ENCODE measurements at places on chromosomes 1 and 21.

GRCh38 chr1:15592285-15592684 lies 7.4 kb upstream of the AGMAT start:
- no peak for DNase-seq

DNA sequence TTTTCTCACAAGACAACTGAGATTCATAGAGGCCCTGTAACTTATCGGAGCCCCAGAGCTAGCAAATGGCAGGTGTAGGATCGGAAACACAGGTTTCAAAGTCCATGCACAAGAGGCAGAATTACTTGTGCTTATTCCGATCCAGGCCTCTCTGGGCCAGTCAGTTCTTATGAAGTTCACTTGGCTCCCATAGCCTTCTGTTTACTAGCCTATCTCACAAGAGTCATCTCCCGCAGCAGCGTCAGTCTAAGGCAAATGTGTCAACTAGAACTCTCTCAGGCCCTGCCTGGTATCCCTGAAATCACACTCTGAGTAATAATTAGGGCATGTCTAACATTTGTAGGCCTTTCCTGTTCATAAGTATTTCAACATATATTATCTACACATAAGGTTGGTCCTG lies 43.3 kb downstream of the PHC2 start:
- no peak for DNase-seq

DNA sequence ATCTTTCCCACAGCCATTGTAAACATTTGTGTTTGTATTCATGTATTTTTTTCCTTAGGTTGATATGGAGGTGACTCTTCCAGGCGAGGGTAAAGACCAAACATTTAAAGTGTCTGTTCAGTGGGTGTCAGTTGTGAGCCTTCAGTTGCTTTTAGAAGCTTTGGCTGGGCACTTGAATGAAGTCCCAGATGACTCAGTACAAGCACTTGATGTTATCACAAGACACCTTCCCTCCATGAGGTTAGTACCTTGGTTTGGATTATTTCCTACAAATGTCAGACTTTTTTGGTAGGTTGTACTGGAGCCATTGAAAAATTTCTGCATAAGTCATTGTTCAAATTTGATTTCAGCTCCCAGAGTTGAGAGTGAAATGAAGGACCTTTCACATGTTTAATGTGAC lies 17.4 kb downstream of the AGO4 start:
- no peak for DNase-seq

DNA sequence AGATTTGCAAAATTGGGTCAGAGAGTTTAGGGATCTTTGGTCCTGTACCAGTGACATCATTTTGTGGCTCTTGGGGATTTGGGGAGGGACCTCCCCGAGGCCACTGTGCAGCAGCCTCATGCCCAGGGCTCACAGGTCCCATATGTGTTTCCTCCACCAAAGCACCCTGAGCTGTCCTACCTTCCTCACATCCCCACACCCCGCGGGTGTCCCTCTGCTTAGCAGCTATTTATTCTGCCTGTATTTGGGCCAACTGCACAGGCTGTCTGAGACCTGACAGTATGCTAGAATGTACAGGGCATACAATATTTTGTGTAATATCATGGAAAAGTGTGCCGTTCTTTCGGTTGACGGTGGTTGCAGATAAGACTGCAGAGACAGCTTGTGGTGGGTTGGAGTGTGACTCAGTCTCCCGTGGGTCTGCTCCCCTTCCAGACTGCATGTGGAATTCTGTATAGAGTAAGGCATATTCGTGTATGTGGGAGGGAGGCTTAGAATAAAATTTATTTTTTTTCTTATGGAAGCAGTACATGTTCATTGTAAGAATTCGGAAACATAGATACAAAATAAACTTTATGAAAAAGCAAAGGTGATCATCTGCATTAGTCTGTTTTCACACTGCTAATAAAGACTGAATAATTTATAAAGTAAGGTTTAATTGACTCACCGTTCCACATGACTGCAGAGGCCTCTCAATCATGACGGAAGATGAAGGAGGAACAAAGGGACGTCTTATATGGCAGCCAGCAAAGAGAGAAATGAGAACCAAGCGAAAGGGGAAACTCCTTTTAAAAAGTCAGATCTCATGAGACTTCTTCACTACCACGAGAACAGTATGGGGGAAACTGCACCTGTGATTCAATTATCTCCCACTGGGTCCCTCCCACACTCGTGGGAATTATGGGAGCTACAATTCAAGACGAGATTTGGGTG lies 84.4 kb downstream of the ADARB1 start:
- no peak for DNase-seq

GRCh38 chr1:159600894-159601293 lies 13.3 kb downstream of the APCS start:
- no peak for DNase-seq

DNA sequence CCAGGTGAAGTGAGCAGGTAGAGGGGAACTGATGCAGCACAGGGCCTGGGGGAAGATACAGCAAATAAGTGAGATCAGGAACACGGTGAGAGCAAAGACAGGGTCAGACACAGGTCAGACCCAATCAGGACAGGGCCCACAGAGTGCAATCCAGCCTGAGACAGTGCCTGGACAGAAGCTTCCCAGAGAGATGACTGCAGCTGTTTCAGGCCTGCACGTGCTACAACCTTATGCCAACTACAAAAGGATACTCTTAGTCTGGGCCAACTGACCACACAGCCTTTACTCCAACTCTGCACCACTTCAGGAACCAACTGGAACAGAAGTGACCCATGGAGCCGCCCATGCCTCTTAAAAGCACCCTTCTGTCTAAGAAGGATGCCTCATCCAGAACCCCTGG lies 228.0 kb downstream of the TOMM20 start:
- no peak for DNase-seq

- no peak for DNase-seq
Observed at GRCh38 chr1:244659694-244660093, 6.8 kb downstream of the DESI2 start.
